Activated T-cell treated with anti-CD3 and anti-CD28 coated beads for 4 hours (primary cell): ENCODE measurements at places on chromosomes 4 and X.
A peak's percentile ranks its signal among the peaks of the same experiment; 100 is the strongest.

DNA sequence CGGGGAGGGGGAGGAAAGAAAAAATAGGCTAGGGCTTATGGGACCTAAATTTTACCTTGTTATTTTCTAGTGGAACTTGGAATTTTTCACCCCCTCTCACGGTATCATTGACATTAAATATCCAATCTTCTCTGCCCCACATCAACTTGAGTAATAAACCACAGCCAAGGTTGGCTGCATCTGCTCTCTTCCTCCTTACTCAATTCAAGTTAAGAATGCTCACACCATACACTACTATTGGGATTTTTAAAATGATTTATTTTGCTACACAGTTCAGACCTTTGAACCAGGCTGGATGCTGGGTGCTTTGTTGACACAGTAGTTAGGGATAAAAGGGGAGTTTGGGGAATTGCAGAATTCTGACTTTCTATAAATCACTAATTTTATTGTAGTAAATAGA lies 78.2 kb upstream of the DHX15 start:
- DNase-seq: no peak

GRCh38 chr4:169033660-169034059 lies 23.6 kb upstream of the CBR4 start:
- no peak for DNase-seq

- no peak for DNase-seq
Measured at GRCh38 chr4:100469555-100469954, 48.3 kb downstream of the EMCN start.

GRCh38 chrX:9327086-9327746 lies 137.6 kb upstream of the TBL1X start:
- DNase-seq: no peak

DNA sequence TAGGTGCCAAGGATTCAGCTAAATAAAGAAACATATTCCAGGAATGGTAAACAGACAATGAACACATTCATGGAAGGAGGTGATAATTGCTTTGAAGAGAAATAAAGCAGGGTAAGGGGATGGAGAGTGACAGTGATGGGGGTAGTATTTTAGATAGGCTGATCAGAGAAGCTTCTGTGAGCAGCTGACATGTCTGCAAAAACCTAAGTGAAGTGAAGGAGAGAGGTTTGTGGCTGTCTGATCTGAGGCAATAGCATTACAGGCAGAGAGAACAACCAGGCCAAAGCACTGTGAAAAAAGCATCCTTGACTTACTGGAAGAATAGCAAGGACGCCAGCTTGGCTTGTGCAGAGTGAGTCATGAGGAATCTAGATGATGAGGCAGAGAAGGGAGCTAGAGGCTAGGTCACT lies 271.9 kb upstream of the GATB start:
- no peak for DNase-seq

- peak; percentile 80 for DNase-seq
Measured at GRCh38 chr4:109433205-109434006, at the start of gene SEC24B. TSS of gene SEC24B (plus strand) at chr4:109433815. CDS start at chr4:109433870, 55 bp downstream.

DNA sequence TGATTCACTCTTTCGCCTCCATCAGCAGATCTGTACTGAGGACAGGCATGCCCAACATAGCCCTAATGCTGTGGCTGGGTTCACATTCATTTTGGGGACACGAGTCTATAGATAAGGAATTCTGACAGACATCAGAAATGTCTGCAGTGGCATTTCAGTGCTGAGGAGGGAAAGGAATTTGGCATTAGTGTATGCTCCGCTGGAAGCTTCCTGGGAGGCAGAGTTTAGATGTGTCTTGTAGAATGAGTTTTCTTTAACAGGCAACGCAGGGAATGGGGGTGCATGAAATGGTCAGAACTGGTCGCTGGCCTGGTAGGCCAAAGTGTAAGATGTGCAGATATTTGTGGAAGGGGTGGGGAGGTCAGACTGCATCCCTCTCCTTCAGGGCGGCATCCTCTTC lies 43.5 kb upstream of the ZNF518B start:
- no peak for DNase-seq

DNA sequence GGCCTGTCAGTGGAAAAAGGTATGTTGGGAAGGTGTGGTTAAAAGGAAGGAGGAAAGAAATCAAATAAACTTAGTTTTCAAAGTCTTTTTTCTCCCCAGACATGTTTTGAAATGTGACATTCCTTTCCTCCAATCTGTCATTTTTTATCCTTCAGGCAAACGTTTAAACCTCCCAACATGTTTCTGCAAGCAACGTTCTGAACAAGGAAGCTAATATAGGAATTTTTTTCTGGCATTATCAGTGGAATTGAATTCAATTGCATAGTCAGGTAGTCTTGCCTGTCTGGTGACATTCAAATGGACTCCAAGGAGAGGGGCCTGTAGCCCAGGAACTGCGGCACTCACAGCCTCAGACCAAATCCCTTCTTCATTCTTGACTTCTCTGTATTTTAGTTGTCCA lies 30.0 kb upstream of the RASSF6 start:
- DNase-seq: no peak

- DNase-seq: no peak
Measured at GRCh38 chr4:83504503-83504902, 19.6 kb upstream of the ABRAXAS1 start.

DNA sequence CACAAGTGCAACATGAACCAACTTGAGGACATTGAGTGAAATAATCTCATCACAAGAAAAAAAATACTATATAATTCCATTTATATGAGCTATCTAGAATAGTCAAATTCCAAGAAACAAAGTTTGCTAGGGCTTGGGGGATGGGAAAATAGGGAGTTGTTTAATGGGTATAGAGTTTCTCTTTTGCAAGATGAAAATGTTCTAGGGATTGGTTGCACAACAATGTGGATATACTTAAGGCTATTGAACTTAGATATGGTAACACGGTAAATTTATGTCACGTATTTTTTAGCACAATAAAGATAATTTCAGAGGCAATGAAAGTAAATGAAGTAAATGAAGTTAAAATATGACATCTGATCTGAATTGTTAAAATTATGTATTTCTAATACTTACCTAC lies 7.9 kb downstream of the MFSD8 start:
- DNase-seq: no peak

DNA sequence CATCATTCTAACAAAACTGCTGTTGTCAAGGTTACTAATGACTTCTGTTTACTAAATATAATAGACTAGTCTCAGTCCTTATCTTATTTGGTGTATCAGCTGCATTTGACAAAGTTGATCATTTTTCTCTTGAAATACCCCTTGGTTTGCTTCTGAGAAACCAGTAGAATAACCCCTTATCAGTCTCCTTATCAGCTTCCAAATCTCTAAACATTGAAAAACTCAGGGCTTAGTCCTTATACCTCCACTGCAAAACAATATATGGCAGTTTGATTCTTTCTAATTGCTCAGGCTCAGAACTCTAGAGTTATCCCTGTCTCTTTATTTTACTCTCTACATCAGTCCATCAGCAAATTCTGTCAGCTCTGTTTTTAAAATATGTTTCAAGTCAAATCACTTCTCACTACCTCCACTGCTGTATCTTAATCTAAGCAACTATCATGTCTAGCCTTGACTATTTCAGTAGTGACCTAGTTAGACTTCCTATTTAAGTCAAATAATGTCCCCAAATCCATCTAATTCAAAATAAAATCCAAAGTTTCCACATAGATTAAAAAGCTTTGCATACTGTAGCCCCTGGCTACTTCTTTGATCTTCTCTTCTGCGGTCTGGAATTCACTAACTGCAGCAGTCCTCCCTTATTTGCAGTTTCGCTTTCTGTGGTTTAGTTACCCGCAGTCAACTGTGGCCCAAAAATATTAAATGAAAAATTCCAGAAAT lies 87.1 kb upstream of the NPNT start:
- DNase-seq: no peak

DNA sequence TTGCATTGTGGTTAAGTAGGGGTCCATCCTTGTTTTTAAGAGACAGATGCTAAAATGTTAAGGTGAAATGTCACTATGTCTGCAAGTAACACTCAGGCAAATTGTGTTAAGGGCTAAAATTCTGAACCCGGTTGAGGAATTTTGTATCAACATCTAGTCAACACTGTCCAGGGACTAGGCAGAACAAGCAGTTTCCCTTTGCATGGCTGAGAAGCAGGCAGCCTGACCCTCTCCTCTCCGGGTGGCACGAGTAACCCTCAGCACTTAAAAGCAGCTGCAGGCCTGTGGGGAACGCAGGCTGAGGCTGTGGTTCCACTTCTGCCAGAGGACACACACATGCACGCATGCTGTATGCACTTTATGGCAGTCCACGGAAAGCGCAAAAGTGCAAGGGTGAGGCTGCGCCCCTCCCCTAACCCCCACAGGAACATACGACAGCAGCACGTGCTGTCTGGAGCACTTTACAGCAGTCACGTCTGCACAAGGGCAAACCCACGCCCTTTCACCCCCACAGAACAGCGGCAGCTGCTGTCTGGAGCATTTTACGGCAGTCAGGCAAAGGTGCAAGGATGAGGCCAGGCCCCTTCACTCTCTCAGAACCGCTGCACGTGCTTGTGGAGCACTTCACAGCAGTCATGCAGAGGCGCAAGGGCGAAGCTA lies 619 bp upstream of the MPC1L start:
- DNase-seq: no peak

DNA sequence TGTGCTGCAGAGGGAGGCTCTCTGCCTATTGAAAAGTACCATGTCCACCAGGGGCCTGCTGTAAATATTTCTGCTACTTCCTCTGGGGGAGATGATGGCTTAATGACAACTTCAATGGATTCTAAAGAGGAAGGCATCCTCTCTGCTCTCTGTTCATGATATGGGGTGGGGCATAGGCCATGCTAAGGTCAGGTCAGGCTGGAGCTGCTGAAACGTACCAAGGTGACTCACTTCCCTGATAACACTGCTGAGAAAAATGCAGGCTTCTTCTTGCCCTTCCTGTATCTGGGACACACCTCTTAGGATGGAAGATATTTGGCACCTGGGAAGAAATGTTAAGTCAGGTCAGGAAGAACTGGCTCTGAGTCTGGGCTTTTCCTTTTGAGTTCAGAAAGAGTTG lies 31.5 kb downstream of the HS3ST1 start:
- no peak for DNase-seq

GRCh38 chr4:174324236-174324635 lies 40.5 kb downstream of the CEP44 start:
- no peak for DNase-seq

DNA sequence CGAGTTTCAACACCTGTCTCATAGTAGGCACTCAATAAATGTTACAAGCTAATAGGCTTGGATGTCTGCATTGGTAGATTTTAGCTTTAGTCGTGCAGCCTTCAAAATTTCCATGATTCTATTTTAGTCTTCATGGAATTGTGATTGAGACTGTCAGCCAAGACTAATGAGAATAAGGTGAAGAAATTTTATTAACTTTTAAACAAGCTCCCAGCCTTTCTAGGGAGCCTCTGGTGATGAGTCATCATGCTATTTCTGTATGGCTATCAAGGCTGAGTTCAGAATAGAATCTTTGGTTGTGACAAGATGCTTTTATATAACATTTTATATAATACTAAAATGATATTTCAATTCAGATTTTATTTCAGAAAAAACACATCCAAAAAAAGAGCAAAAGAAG lies 685.8 kb downstream of the GABRG1 start:
- DNase-seq: no peak

DNA sequence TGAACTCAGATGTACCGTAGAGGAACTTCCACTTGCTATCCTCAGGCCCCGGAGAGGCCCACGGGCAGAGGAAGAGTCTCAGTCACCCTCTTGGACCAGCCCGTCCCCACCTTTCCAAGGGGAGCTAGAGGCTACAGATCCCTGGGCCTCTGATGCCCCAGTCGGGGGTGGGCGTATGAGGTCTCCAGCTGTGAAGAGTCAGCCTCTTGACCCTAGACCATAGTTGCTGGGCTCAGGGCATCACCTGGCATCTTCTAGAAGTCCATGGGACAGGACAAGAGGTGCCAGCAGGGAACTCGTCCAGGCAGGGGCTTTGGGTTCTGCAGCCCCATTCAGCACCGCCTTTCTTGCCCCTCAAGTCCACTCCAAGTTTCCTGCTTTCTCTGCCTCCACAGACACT lies 11.6 kb downstream of the SASH3 start:
- DNase-seq: no peak

DNA sequence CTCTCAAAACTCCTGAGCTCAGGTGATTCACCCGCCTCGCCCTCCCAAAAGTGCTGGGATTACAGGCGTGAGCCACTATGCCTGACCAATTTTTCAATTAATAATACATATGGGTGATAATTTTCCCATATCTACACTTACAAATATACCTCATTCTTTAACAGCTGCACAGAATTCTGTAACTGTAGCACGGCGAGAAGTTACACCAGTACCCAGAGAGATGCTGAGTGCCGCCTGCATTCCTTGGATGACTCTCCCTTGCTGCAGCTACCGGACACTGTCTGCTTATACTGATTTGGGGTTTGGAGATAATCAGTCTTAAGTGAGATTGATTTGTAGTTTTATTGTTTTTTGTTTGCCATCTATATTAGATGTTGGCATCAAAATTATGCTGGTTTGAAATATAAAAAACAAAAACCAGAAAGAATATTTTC lies 5.8 kb downstream of the TIFA start:
- no peak for DNase-seq

DNA sequence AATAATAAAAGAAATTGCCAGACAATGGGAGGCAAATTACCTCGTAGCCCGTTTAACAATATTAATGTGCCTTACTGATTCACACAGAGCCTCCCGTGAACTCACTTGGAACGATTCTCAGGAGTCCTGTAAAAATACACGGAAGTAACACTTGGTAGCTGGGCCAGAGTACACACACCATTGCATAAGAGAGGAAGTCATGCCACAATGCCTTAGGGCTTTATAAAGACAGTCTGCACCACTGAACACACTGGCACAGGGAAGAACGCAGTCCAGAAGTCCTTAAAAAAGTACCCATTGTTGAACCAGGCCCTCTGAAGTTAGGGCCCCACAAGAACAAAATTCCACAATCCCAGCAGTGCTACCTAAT lies 15.1 kb downstream of the SLC2A9 start:
- no peak for DNase-seq

GRCh38 chrX:150581093-150581775 lies 12.8 kb downstream of the MTM1 start:
- DNase-seq: no peak

DNA sequence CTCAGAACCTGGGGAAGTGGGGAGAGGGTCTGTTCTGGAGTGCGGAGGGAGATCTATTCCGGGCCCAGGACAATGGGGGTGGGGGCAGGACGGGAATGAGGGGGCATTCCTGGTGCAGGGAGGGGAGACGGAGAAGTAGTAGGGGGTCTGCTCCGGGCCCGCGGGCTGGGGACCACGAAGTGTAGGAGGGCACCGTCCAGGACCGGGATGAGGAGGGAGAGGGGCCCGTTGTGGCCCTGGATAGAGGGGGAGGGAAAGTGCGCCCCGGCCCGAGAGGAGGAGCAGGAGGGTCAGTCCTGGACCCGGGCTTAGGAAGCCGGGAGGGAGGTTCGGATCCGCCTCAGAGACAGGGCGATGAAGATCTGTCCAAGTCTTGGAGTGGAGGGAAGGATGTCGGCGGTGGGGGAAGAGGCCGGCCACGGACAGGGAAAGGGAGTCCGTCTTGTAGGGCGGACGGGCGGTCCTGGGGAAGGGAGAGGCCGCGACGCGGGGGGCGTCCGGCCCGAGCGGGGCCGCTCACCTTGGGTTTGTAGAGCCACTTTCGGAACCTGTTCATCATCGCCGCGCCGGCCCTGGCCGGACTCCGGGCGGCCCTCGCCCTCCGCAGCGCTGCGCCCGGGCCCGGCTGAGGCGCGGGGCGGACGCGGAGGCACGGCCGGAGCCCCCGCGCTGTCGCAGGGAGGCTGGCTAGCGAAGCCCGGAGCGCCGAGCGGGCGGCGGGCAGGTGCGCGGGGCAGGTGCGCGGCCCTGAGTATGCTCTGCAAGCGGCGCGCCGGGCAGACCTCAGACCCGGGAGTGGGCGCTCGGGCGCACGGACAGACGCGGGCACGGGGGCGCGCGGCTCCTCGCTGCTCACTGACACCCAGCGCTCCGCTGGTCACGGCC lies at the start of gene ZFYVE28:
Gene ZFYVE28 (minus strand): TSS at position 881 of the 885 bp plus-strand sequence. CDS start 322 bp downstream, at position 559.
- DNase-seq: no peak

- DNase-seq: no peak
Measured at GRCh38 chrX:23376581-23376980, 41.9 kb downstream of the PTCHD1 start.
